ENCODE measurements at places on chromosomes 7 and 10. TPM values are rescaled to one million over a fixed set of nuclear protein-coding genes. Genes with fewer than 3 reads are reported as not detected.

The NRCAM gene
- 20.4 TPM for polyA plus RNA-seq

DNA sequence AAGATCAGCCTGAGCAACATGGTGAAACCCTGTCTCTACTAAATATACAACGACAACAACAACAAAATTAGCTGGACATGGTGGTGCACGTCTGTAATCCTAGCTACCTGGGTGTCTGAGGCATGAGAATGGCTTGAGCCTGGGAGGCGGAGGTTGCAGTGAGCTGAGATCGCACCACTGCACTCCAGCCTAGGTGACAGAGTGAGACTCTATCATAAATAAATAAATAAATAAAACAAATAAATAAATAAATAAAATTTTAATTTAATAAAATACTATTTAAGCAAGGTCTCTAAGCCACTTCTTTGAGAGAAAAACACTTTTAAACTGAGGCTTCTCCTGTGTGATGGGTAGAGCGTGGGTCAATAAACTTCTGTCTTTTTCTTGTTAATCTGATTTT, 38.3 kb downstream of the MICU1 start:
- DNase-seq: no peak

- no peak for DNase-seq
Measured at GRCh38 chr10:107072786-107073185, 91.7 kb downstream of the SORCS1 start.

DNA sequence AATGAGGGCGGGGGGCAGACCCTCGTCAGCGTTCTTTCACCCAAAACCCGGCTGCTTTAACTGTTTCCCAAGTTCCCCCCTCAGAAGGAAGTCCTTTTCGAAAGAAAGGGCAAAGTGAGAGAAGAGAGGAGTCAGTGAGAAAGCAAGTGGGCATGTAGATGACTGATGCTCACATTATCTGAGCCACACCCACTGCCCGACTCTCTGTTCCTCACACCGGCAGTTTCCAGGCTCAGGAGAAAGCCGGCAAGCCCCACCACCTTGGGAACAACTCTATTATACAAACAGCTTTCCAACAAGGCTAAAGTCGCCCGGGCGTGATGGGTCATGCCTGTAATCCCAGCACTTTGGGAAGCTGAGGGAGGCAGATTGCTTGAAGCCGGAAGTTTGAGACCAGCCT, 23.1 kb downstream of the RCC1L start:
- DNase-seq: no peak

GRCh38 chr7:55977831-55978230, 13.4 kb downstream of the NIPSNAP2 start:
- no peak for DNase-seq

Measured in renal pelvis (tissue), 12 donors.